ENCODE measurements at places on chromosomes 12 and 14.

- no peak overlapping the region for H3K27ac ChIP-seq
- no peak for DNase-seq
- no peaks in the 10 kb centered on the region for H3K4me1 ChIP-seq
- no peaks in the 10 kb centered on the region for H3K27me3 ChIP-seq
Observed at GRCh38 chr14:91719839-91720238, 12.0 kb downstream of the CATSPERB start.

- no peaks in the 10 kb centered on the region for H3K4me1 ChIP-seq
- H3K36me3 ChIP-seq: no peaks in the 10 kb centered on the region
- no peaks in the 10 kb centered on the region for H3K27me3 ChIP-seq
- no peak overlapping the region for H3K4me3 ChIP-seq
- H3K27ac ChIP-seq: no peak overlapping the region
Observed at GRCh38 chr12:68358532-68359485, 26.6 kb upstream of the MDM1 start.

GRCh38 chr12:92552412-92553108 is 150.2 kb upstream of the PLEKHG7 start:
- no peak overlapping the region for H3K4me3 ChIP-seq
- H3K36me3 ChIP-seq: no peaks in the 10 kb centered on the region
- H3K27ac ChIP-seq: no peak overlapping the region

DNA sequence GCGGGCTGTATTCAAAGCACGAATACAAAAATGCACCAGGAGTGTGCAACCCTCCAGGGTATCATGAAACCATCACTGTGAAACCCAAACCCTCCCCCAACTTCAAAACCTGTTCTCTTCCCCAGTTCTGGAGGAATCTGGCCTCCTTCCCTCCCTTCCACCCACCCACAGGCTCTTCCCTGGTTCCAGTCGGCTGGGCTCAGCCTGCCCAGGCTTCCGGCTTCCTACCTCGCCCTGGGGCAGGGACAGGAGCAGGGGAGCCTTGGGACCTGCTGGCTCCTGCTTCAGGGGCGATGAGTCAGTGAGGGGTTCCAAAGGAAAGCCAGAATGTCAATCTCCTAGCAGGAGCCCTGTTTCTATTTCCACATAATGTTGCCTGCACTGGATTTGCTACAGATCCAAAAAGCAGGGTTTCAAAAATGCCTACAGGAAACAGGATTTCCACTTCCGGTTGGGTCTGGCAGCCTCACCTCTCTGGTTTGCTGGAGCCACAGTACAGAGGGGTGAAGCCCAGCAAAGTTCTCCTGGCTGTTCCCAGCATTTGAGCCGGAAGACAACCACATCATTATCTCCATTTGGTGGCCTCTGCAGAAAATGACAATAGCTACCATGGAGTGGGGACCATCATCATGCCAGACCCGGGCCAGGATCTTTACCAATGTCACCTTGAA is 278.3 kb downstream of the DPF3 start:
- DNase-seq: no peak
- no peaks in the 10 kb centered on the region for H3K4me1 ChIP-seq
- no peak overlapping the region for H3K4me3 ChIP-seq
- no peaks in the 10 kb centered on the region for H3K36me3 ChIP-seq
- no peak overlapping the region for H3K27ac ChIP-seq

DNA sequence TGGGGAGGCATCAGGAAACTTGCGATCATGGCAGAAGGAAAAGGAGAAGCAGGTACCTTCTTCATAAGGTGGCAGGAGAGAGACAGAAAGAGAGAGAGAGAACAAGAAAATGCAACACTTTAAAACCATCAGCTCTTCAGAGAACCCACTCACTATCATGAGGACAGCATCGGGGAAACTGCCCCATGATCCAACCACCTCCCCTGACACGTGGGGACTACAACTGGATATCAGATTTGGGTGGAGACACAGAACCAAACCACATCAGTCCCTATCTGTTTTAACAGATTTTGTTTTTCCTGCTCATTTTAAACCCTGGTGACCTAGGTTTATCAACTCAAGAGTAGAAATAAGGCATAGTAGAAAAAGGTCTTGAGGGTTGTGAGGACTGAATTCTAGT is 210.1 kb upstream of the PLXNC1 start:
- no peaks in the 10 kb centered on the region for H3K4me1 ChIP-seq
- H3K27me3 ChIP-seq: no peaks in the 10 kb centered on the region
- H3K36me3 ChIP-seq: no peaks in the 10 kb centered on the region
- DNase-seq: no peak
- no peak overlapping the region for H3K27ac ChIP-seq

GRCh38 chr12:2244013-2244861 is 191.4 kb downstream of the CACNA1C start:
- H3K4me3 ChIP-seq: no peak overlapping the region
- H3K27ac ChIP-seq: peak overlapping the region; percentile 44
- peaks cover 78% of the 10 kb centered on the region for H3K4me1 ChIP-seq
- no peaks in the 10 kb centered on the region for H3K27me3 ChIP-seq
- no peak for DNase-seq

GRCh38 chr14:101862177-101862576 is 100.7 kb downstream of the PPP2R5C start:
- no peak for DNase-seq
- no peaks in the 10 kb centered on the region for H3K4me1 ChIP-seq
- peaks cover 11% of the 10 kb centered on the region for H3K36me3 ChIP-seq
- H3K27me3 ChIP-seq: no peaks in the 10 kb centered on the region
